ENCODE measurements at places on chromosomes 2 and 18.
A peak's percentile ranks its signal among the peaks of the same experiment; 100 is the strongest.

- no peak for DNase-seq
Measured at GRCh38 chr2:53036196-53036595, 731.4 kb upstream of the CHAC2 start.

DNA sequence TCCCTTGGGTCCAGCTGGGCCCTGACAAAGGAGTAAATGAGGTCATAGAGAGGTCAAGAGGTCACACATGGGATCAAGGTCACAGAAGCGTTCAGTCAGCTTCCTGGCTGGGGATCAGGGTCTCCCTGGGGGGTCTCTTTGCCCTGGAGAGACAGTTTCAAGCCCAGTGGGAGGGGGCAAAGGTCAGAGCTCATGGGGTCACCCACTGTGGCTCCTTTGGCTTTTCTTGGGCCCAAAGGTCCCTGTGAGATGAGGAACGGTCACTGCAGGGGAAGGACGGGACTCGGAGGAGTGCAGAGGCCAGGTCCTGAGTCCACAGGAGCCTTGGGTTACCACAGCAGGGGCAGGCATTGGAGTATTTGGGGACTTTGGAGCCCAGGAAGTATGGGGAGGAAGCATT is 30.7 kb upstream of the ANKRD62 start:
- DNase-seq, result no peak

GRCh38 chr2:68971591-68972231 is 2.7 kb upstream of the GKN1 start:
- DNase-seq, result no peak

DNA sequence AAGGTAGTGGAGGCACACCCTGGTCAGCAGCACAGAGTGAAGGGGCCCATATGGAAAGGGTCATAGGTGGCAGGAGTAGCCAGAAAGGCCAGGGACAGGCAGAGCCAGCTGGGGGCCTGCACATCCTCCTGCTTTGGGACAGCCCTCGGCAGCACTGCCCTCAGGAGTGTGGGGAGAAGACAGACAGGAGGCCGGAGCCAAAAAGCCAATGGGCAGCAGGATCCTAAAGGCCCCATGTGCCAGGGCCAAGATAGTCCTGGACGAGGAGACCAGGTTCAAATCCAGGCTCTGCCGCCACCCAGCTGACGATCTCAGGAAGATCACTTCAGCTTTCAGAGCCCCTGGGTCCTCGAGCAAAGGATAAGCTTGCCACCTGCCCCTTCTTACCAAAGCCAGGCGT is 220.1 kb downstream of the TMEM163 start:
- no peak for DNase-seq

GRCh38 chr2:19652811-19653210 is 249.0 kb downstream of the TTC32 start:
- no peak for DNase-seq

GRCh38 chr2:96913117-96913397 is 43.2 kb upstream of the SEMA4C start:
- DNase-seq, result no peak

DNA sequence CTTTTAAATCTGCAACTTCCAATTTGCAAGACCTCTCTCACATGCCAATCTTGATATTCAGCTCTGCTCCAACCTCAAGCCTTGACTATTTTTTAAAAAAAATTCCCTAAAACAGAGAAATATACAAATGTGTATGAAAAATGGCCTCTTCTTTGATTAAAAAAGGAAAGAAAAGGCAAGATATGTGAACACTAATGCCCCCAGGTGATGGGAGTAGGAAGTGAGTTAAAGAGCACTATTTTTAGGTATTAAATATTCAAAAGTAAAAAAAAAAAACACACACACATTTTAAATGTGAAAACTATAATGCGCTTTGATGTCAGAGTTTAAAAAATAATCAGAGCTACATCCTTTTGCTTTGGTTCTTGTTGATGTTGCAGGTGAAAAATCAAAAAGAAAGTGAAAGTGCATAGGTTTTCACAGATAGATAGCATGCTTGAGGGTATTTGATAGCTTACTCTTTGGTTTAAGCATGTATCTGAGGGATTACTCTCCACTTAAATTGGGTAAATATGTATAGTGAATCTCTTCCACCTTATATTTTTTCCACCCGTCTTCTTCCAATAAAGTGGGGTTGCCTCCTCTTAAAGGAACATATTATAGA is 406.0 kb upstream of the POU3F3 start:
- no peak for DNase-seq

GRCh38 chr2:143680885-143681405 is 551.7 kb downstream of the ARHGAP15 start:
- DNase-seq, result no peak

DNA sequence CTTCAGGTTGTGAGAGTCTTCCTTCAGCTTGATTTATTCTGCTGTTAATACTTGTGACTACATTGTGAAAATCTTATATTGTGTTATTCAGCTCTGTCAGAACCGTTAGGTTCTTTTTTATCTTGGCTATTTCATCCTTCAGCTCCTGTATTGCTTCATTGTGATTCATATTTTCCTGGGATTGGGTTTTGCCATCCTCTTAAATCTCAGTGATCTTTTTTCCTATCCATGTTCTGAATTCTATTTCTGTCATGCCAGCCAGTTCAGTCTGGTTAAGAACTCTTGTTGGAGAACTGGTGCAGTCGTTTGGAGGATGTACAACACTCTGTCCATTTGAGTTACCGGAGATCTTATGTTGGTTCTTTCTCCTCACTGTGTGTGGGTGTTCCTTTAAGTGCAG is 19.1 kb downstream of the MSTN start:
- DNase-seq, result no peak

DNA sequence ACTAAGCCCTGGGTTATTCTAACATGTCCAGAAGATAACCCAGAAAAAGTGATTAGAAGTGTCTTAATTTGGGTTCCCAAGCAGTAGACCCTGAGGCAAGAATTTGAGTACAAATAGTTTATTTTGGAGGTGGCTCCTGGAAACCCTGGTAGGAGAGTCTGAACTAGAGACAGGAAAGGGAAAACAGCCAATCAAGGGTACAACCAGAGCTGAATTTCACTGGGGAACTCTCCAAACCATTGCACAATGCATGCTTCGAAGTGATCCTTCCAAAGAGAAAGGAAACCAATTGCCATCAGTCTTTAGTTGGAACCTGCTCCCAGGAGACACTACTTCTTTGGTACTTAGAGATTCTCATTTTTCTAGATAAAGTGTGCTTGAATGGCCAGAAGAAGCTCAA is 361.5 kb downstream of the MBD2 start:
- no peak for DNase-seq

DNA sequence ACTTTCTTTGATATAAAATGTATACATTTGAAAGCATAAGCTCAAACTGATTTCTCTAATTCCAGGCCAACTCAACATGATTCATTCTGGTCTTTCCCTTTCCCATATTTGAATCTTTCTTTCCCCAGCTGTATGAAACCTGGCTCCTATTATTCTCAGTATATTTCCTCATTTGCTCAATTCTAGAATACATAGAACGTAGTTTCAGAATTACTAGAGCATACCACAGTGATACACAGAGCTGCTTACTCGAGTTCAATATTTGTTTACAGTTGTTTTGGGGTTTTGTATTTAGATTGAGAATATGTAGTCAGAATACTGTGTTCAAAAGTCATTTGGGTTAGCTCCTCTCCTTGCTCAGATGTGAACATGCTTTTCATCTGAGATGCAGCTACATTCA is 43.0 kb downstream of the TNFRSF11A start:
- DNase-seq, result no peak

DNA sequence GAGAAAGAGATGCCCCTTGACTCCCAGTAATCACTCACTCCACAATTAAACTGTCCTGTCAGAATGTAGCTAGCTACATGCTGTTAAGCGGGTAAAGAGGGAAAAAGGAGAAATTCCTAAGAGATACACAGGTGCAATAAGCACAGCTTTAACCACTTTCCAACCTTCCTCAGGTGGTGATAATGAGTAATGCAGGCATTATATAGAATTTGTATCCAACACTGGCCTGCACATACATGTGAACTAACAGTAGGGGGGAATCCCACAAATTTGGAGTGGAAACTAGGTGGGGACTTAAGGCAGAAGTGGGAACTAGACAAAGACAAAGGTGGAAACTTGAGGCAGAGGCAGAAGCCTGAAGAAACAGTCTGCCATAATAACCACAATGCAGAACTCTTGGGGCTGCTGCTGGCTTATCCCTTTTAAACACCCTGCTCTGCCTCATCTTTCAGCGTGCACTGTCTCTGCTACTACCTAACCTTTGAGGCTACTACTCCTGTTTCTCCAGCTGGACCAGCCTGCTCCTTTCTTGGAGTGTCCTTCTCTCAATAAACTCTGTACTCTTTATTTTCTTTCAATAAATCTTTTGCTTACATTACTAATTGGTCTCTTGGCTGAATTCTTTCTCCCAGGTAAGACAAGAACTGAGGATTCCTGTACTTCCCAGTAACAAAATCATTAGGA is 259.7 kb downstream of the PDE11A start:
- DNase-seq, result no peak

DNA sequence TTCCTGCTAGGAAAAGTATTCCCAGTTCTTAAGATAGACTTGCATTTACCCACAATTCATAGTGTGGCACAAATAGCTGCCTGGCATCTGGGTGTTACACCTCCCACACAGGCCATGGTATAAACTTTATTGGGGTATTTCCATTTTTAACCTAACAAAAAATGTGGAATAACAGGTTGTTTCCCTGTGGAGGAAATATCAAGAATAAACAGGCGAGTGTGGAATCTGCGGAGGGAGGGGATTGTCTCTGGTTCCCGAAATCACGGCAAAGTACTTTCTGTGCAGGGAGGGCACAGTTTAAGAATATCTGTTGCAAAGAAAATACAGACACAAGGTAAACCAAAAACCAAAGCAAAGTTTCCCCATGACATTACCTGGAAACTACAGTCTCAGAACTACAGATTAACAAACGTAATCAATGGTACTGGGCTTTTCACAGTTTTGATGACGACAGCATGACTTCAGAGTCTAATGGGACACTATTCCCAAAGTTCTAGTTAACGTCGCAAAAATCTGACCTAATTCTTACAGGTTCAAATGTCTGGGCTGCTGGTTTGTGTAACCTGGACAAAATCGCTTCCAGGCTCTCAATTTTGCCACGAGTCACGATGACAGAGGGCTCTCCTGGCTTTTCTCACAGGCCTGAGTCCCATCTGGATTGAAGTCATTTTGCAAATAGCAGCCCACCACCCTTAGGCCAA is 1.4 kb downstream of the STARD7 start:
- DNase-seq, result peak; percentile 33

DNA sequence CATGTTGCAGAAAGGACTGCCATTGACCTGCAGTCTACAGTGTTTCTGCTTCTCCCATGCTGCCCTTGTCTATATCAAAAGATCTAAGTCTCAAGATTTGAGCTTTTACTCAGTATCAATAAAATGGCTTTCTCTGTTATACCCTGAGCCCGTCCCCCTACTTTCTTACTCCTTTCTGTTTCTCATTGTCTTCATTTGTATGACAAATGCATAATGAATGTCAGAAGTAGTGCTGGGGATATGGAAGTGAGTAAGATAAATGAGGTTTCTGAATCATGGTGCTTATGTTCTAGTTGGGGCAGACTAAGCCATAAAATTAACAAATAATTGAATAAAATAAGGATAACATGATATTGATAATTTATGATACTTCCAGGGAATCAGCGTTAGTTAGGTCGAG is 128.6 kb downstream of the PARD3B start:
- no peak for DNase-seq

GRCh38 chr2:31081492-31081891 is 56.7 kb downstream of the GALNT14 start:
- DNase-seq, result no peak

- no peak for DNase-seq
Measured at GRCh38 chr2:208253600-208254117, 1.2 kb downstream of the IDH1 start.

DNA sequence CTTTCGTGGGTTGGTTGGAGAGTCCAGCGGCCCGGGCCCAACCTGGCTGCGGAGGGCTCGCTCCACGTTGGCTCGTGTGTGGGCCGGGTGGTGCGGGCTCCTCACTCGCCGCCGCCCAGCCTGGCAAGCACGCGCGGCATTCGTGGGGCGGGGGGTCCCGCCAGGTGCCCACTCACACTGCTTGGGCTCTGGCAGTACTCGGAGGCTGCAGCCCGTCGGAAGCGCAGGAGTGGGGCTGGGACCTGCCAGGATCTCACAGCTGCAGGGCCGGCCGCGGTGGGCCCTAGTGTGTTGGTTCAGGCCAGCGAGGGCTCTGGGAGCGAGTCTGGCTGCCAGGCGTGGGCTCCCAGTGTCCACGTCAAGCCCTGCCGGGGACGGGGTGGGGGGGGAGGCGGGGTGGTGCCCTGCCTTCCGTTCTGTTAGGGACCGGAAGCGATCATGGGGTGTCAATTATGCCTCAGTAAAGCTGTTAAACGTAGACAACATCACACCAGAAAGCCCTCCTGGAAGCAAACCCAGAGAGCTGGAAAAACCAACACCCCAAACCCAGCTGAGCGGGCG is 1.0 kb upstream of the HS6ST1 start:
- DNase-seq, result no peak

DNA sequence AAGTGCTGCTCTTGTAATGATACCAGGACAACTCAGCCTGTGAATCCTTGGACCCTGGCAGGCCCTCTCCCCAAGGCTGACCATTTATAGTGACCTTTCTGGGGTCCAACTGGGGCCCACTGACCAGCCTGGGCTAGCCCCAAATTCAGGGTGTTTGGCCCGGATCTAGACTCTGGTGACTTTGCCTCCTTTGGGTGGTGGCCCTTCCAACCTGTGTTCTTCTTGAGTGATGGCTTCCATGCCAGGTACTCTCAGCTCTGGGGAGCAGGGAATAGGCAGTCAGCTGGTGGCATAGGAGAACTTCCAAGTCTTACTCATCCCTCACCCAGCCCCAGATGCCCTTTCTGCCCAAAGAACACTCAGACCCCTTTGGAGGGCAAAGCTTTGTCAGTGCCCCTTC is 10.3 kb downstream of the MYO7B start:
- no peak for DNase-seq
